ENCODE measurements at places on chromosomes 5 and 9.
A peak's percentile ranks its signal among the peaks of the same experiment; 100 is the strongest.

DNA sequence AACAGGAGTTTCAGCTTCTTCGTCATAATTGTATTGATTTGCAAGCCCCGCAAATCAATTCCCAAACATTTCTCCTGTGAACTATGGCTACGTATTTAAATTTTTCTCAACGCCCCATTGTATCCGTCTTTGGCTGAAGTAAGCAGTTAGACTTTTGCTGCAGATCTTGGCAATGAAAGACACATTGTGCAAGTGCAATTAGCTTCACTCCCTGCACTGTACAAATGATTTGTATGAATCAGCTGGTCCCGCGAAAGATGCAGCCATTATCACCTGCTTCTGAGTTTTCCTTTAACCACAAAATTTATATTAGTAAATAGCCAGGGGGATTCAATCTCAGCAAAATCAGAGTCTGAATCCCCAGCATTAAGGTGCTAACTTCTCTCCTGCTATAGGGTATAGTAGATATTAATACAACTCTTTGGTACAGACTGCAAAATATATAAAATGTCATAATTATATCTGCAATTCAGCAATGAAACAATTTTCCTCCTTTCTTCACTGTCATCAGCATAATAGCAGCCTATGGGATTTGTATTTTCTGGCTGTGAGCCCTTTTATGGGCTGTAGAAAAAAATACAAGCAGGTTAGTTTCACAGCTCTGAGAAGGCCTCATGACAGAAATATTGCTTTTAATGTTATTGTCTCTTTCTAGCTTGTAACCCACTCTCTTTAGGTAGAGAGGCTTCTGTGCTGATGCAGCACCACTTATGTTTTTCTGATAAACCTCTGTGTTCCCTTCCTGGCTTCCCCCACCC lies 68.4 kb upstream of the SMARCA2 start:
- no peak for DNase-seq

GRCh38 chr9:117114768-117115167 lies 300.1 kb downstream of the ASTN2 start:
- no peak for DNase-seq

DNA sequence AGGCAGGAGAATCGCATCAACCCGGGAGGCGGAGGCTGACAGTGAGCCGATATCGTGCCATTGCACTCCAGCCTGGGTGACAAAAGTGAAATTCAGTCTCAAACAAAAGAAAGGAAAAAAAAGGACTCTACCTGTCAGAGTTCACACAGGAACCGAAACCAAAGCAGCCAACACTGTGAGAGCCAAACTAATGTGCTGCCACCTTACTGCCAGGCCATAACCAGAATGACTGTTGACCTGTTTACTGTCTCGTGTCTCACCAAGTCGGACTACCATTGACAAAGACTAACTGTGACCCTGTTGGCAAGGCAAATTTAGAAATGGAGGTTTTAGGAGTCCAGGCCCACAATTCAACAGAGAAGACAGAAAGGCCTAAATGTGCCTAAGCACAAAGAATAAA lies 112.4 kb downstream of the ANXA2R start:
- no peak for DNase-seq

DNA sequence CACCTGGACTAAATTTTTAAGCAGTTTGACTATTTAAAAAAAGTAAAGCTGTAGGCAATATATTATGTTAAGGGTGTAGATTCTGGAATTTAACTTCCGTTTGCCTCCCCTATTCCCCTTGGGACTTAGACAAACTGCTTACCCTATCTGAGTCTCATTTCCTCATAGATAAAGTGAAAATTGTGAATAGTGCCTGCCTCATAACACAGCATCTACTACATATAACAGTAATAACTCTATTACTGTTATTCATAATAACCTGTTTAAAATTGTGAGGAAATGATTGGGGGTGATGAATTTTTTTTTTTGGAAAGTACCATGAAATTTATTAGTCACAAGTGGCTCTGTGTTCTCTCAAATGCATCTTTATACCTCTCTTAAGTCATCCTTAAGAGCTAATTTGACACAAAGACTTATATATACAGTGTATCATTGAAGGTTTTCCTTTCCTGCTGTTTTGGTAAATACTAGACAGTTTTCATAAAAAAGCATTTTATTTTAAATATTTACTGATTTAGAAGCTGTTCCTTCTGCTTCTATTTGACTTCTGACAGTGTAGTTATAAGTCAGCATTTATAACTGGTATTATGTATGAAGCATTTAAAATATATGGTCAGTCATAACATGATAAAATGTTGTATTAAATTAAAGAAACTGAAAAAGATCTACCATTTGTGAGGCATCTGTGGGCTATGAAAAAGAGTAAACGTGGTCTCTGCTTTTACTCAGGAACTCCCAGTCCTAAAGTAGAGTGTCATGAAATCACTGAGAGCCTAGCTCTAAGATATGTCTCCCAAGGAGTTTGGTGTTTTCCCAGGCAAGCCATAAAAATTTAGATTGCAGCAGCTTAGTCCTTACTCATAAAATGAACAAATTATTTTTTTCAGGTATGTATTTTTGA lies 46.4 kb downstream of the MCCC2 start:
- no peak for DNase-seq

- no peak for DNase-seq
Measured at GRCh38 chr9:96771124-96771523, 6.8 kb downstream of the ZNF510 start.

GRCh38 chr5:126694403-126694802 lies 82.5 kb upstream of the LMNB1 start:
- DNase-seq = no peak

DNA sequence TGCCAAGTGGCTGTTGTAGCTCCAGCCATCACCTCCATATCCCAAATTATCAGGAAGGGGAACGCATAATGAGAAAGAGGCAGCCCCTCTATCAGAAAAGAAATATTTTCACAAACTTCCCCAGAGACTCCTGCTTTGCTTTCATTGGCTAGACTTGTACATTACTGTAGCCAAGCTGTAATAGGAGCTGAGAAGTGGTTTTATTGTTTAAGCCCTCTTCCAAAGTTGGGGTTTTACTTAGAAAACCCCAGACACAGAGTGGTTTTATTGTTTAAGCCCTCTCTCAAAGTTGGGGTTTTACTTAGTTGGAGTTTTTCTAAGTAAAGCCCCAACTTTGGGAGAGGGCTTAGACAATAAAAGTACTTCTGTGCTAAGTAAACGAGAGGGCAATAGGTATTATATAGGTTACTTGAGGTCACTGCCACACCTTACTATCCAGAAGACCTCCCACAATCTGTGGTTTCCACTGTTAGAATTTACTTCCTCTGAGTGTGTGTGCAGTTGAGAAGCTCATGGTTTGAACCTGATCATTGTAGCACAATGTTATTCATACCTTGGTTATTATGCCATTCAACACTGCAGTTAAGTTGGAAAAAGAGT lies 215.7 kb upstream of the OTULINL start:
- no peak for DNase-seq

DNA sequence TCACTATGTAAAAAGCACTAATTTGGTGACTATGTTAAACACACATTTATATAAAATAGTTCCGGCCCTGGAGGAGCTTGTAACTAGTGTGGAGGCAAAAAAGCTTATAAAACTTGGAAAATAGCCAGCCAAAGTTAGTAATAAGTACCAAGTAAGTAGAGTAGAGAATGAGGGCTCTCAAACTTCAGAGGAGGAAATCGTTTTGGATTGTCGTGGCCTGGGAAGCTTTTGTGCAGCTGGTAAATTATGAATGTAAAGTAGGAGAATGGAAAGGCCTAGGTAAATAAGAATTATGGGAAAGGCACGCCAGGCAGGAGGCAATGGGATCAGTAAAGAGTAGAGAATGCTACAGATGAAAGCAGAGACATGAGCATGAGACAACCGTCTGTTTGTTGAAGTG lies 832.7 kb upstream of the ZNF608 start:
- DNase-seq = no peak

- no peak for DNase-seq
Measured at GRCh38 chr5:112126982-112127381, 292.1 kb downstream of the EPB41L4A start.

- DNase-seq = no peak
Measured at GRCh38 chr5:74370168-74370567, 270.4 kb downstream of the ENC1 start.

DNA sequence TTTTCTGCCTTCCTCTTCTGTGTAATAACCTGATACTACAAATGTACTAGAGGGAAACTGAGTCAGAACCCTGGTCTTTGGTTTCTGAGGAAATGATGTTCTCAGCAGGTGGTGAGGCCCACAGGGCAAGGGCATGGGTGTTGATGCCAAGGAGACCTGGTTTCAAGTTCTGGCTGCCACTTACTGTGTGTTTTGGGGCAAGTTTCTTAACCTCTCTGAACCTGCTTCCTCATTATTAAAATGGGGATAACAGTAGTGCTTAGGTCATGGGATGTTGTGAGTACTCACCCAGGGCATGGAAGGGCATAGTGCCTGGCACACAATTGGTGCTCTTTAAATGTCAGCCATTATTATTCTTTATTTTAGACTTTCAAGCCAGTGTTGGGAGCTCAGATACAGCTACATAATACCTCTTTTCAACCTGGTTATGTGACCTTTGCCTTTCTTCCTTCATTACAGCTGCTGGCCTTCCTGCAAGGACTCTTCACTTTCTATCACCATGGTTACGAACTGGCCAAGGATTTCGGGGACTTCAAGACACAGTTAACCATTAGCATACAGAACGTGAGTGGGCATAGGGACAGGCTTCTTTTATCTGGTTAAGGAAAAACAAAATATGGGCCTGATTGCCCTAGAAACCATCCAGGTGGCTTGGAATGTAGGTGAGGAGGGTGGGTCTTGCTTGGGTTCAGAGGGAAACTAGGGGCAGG lies 131.5 kb downstream of the ARHGAP26 start:
- DNase-seq = no peak

DNA sequence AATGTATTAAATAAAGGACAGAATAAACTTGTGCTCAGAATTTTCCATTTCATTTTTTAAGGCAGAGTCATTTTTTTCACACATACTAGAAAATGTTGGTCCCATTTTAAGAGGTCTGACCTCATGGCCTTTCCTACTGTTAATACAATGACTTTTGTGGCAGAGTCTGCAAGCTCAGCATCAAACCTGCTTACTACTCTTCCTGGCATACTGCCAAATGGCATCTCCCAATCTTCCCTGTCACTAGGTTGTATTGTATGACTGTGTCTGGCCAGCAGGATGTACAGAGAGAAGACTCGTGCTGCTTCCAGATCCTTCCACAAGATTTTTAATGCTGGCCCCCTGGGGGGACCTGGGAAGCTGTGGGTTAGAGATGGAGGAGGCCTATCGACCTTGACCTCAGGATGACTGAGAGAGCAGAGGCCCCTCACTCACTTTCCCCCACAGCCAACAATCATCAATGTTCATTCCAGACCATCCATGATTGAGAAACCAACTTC lies 64.7 kb downstream of the BARX1 start:
- DNase-seq = no peak

DNA sequence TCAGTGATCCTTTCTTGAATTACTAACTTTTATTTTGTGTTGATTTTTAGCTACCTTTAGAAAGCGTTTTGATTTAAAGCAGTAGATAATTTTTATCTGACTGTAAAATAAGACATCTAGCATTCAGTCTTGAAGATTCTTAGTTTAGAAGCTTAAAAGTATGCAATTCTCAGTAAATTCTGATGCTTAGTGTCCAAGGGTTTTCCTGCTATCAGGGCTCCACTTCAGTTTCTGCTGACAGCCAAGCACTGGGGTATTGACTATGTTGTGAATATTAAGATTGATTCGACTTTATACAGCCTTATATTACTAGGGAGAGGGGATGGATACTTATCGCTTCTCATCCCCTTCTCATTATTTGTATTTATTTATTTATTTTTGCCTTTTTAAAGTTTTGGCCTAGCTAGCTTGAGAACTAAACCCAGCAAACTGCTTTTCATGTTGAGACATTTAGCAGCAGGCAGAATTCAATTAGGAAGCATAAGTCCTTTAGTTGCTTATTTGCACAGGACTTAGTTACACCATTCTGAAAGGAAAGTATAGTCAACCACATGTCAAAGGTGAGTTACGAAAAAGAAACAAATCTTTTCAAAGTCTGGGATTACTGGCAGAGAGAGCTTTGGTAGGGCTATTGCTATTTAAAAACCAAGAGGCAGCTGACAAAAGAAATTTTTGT lies 2.9 kb downstream of the PBX3 start:
- no peak for DNase-seq

DNA sequence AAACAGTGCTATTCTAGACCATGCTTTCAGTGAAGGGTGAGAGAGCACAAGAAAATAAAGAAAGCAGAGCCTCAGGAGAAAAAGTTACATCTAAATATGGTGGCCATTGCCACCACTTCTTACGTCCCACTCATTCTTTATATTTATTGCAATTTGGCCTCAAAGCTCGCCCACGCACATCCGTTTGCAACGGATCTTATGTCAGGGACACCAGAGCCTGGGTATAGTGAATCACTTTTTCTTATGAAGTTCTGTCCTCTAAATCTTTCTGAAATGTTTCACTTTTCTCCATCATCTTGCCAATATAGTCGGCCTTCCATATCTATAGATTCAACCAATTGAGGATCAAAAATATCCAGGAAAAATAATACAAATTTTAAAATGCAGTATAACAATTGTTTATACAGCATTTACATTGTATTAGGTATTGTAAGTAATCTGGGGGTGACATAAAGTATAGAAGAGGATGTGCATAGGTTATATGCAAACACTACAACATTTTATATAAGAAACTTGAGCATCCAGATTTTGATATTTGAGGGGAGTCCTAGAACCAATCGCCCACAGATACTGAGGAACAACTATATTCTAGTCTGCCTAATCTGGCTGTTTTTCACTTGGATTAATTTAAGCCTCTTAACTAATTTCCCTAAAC lies 35.2 kb downstream of the GOLPH3 start:
- no peak for DNase-seq

GRCh38 chr5:105940181-105940580 lies 1730.6 kb downstream of the EFNA5 start:
- no peak for DNase-seq

DNA sequence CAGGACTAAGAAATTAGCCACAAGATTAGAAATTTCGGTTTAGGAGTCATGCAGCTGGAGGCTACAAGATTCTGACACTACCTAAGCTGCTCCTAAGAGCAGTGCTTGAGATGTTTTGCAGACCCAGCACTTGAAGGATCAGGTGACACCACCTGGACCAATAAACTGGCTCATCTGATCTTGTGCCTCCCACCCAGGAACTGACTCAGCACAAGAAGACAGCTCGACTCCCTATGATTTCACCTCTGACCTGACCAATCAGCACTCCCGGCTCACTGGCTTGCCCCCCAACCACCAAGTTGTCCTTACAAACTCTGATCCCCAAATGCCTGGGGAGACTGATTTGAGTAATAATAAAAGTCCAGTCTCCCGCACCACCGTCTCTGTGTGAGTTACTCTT lies 170.4 kb downstream of the TTC39B start:
- DNase-seq = peak; percentile 16

DNA sequence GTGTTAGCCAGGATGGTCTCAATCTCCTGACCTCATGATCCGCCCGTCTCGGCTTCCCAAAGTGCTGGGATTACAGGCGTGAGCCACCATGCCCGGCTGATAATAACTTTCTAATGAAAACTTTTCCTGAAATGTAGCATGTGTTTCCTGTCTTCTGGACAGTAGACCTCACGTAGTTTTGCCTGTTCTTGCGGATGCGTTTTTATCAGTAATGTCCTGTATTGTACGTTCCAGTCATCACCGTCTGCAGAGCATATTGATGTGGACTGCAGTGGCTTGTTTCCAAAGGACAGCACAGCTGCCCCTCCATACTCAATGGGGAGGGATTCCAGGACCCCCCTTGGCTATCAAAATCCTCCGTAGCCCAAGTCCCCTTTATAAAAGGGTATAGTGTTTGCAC lies 12.8 kb downstream of the EXOC3 start:
- DNase-seq = no peak

GRCh38 chr5:134552301-134552700 lies 26.8 kb downstream of the JADE2 start:
- DNase-seq = no peak

- DNase-seq = no peak
Measured at GRCh38 chr9:70442328-70442848, 27.9 kb upstream of the KLF9 start.
